ENCODE measurements at places on chromosomes 2 and 18.
A peak's percentile ranks its signal among the peaks of the same experiment; 100 is the strongest.

DNA sequence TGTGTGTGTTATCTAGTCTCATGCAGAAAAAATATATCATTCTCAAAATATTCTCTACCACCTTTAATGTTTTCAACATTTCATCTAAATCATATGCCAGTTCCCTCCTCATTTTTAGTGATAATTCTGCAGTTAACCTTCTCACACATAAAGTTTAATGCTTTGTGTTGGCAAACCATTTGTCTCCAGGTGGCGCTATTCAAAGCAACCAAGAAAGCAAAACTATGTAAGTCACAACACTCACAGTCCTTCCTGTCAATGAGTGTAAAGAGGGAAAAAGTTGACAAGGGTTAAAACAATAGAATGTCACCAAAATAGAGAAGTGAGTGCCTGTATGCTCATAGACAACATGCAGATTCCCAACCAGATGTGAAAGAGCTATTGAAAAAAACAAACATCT is 961.6 kb upstream of the LRRTM1 start:
- DNase-seq = peak; percentile 9

DNA sequence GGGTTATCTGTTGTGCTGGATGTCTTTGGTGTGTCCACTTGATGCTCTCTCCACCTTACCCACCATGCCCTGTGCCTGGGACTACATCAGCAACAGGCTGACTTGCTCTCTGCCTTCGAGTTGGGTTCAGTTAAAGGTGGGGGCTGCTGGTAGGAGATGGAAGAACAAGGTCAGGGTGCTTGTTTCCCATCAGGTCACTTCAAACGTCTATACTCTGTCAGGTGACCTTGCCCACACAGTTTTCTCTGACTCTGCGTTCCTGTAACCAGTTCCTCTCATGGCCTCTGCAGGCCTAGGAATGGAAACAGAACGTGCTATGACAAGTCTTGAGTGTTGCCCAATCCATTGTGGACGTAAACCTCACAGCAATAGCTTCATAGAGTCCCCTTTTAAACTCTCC is 38.4 kb upstream of the PAPOLG start:
- DNase-seq = no peak

GRCh38 chr2:96320728-96321622 is 4.1 kb upstream of the ITPRIPL1 start:
- peak; percentile 27 for DNase-seq

- DNase-seq = no peak
Measured at GRCh38 chr18:60047556-60047955, 147.8 kb downstream of the PMAIP1 start.

GRCh38 chr2:225891771-225892170 is 492.3 kb downstream of the NYAP2 start:
- no peak for DNase-seq

- DNase-seq = no peak
Measured at GRCh38 chr2:126751477-126751876, 95.5 kb downstream of the GYPC start.

DNA sequence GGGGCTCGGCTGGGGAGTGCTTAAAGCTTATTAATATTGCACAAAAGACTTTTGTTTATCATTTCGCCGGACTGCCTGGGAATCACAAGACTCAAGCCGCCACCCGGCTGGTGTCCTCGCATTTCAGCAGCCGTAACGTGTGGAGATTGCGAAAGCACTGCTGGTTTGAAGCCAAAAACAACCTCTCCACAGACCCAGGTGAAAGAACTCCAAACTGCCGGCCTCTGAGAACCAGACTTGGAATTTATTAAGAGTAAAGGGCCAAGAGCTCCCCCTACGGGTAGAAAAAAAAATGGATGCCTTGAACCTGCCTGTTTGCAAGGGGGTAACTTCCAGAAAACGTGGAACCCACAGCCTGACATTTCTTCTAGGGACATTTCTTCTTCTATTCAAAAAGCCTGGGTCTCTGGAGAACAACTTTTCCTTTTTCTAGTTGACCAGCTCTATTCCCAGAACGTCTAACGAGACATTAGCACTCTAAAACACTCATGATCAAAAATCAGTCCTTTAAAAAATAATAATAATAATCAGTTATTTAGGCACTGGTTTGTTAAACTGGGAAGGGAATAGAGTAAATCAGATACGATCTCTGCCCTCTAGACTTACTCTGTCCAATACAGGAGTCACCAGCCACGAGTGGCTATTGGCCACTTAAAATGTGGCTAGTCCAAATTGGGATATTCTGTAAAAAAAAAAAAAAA is 216.3 kb downstream of the C1D start:
- DNase-seq = peak; percentile 78

DNA sequence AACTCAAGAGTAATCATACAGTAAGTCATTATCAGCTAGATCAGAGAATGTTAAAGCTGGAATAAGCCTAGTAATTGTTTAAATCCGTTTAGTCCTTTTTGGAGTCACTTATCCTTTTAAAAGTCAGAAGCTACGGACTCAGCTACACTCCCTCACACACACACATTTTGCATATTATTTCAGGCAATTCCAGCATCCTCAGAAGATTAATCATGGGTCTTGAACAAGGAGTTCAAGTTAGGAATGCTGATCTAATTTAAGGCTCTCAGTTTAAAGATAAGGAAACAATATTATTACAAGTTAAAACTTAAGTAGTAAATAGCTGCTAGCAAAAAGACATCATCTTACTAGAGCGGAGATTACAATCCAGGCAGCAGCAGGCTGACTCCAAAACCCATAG is 74.3 kb downstream of the GTF3C3 start:
- no peak for DNase-seq

DNA sequence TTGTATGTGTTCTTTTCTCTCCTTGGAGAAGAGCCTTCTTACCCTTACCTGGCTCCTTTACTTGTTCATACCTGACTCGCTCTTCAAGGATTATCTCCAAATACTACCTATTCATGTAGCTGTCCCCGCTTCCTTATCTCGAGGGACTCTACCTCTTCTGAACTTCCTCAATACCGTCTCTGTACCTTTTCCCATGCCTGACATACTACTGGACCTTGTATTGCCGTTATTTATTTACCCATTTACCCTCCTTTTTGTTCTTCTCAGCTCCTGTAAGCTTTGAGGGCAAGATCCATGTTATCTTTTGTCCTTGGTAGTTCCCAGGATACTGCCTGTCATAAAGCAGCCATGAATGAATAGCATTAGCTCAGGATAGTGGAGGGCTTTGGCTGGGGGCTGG is 32.5 kb downstream of the KCNS3 start:
- no peak for DNase-seq

- no peak for DNase-seq
Measured at GRCh38 chr2:204611017-204611631, 65.8 kb downstream of the PARD3B start.

GRCh38 chr2:46564811-46565241 is 85.5 kb downstream of the TMEM247 start:
- DNase-seq = no peak

- no peak for DNase-seq
Measured at GRCh38 chr2:234483568-234484251, 13.2 kb downstream of the ARL4C start.

DNA sequence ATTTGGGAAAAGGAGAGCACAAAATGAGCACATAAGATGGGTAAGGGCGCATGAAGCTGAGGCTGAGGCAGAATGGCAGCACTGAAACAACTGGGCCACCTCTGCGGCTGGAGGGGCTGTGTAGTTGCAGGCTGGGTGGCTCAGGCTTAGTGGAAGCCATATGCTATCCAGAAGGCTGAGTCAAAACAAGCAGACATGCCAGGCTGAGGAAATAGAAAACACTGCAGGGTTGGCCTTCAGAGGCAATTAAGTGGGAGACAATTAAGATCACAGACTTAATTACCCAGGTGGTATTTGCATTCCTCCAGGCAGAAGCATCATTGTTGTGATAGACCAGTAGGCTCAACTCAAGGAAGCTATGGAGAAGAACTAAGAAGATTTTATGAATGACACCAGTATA is 11.4 kb upstream of the XPO1 start:
- no peak for DNase-seq

DNA sequence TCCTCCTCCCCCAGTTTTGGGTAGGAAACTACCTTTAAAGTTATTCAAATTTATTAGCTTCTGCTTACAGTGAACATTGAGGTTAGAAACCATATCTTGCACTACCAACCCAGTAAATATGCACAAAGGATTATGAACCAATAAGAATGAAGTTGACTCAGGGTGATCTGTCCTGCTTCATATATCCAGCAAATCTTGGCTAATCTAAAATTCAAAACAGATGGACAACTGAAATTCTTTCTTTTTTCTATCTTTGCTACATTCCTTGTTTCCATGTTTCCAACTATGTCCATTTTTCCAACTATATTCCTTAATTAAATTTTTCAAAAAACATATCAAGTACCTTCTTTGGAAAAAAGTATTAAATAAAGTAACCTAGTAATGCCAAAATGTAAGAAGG is 149.3 kb downstream of the FAM124B start:
- DNase-seq = no peak

GRCh38 chr2:210224591-210224940 is 681 bp downstream of the ACADL start:
- no peak for DNase-seq

DNA sequence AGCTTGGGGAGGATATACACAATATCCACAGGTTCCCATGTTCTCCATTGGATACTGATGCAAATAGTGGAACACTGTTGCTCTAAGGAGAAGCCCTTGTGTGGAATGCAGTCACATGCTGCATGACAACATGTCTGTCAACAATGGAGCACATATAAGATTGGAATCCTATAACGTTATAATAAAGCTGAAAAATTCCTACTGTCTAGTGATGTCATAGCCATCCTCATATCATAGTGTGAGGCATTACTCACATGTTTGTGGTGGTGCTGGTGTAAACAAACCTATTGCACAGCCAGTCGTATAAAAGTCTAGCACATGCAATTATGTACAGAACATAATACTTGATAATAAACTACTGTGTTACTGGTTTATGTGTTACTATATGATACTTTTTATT is 394.7 kb downstream of the FBXO15 start:
- no peak for DNase-seq

DNA sequence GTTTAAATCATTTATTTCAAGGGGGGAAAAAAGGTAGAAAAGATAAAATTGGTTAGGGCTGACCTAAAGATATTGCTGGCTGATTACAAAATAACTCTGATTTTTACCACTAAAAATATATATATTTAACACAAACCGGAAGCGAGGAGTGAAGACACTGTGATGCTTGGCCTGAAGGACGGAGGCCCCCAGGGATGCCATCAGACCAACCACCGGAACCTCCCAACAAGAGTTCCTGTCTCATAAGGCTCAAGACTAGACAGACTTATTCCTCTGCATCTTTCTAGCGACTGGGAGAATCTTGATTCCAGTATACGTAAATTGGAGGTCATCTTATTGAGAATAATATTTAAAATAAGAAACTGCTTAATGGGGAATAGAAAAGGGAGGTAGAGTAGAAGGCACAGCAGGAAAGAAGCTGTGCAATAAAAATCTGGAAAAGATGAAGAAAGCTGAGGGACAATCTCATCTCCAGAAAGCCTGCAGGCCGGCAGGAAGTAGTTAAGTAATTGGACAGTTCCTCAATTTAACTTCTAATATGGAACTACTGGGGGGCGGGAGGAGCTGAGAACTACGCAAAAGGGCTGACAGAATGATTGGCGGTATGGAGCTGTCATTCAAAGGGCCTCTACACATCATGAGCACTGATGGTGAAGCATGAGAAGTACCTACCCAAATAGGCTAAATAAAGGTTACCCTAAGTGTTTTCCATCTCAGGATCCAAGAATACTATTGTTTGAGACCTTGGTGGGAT is 91.1 kb downstream of the DTNB start:
- no peak for DNase-seq

- no peak for DNase-seq
Measured at GRCh38 chr2:95204396-95204795, 2.9 kb upstream of the ZNF892 start.

- DNase-seq = no peak
Measured at GRCh38 chr2:69061525-69061924, 48.5 kb downstream of the ANTXR1 start.

DNA sequence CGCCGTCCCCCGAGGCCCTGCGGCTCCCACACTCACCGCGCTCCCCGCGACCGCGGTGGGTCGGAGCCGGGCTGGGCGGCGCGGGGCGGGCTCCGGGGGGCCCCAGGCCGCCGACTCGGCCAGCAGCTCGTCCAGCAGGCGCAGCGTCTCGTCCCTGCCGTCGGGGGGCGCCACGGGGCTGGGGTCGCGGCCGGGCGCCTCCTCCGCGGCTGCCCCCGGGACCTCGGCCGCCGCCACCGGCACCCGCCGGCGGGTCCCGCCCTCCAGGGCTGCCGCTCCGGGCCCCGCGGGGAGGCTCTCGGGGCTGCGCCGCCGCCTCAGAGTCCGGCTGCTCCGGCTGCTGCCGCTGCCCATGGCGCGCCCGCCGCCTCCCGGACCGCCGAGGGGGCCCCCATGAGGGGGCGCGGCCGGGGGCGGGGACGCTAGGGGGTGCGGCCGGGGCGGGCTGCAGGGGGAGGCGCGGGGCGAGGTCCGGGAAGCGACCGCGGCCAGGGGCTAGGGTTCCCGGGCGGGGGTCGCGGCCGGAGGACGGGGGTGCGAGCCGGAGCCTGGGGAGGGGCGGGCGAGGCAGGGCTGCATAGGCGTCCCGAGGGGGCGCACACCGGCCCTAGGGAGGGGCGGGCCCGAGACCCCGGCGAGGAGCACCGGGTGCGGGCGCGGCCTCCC is at the start of gene CYS1:
Gene CYS1 (minus strand): TSS at position 542 of the 666 bp plus-strand sequence. CDS start 188 bp downstream, at position 354.
- peak; percentile 33 for DNase-seq

- no peak for DNase-seq
Measured at GRCh38 chr2:59733970-59734369, 819.5 kb downstream of the BCL11A start.

- DNase-seq = no peak
Measured at GRCh38 chr2:15661295-15661569, 69.6 kb downstream of the DDX1 start.

- DNase-seq = no peak
Measured at GRCh38 chr18:60446821-60447220, 74.2 kb upstream of the MC4R start.

- no peak for DNase-seq
Measured at GRCh38 chr2:85446296-85447221, 28.0 kb downstream of the SH2D6 start.

DNA sequence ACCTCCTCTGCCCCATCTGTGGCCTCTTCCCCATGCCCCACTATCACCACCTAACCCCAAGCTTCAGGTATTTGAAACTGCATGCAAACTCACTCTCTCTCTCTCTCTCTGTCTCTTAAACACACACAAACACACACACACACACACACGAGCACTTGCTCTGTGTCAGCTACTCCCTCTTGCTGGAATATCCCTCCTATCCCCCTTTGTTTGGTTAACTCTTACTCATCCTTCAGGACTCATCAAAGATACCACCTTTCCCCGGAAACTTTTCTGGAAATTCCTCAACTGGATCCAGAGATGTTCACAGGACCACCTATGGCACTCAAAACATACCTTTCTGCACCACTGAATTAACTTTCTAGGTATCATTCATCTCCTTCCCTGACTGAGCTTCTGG is 222.8 kb upstream of the TMEM200C start:
- DNase-seq = no peak

DNA sequence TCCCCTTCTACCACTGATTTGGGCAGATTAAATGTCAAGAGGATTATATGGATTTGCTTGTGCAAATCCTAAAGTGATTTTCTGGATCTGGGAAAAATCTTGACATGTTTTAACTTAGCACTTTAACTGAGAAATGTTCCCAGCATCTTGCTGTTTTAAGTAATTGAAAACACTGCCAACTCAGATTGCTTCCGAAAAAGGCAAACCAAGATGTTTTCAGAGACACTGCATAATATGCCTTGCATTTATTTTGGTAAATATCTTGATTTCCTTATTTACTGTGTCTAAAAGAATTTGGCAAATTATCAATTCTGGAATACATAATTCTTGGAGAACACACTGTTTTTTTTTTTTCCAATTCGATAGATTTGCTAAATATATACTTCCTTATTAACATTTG is 385.0 kb upstream of the FAM98A start:
- no peak for DNase-seq

GRCh38 chr2:12151716-12152115 is 405.3 kb downstream of the LPIN1 start:
- no peak for DNase-seq

Measured in neuronal stem cell (in vitro differentiated cells).